Mucosa of gallbladder (tissue), 1 donor: ENCODE measurements at places on chromosomes 3 and 15. TPM values are rescaled to one million over a fixed set of nuclear protein-coding genes. Genes with fewer than 3 reads are reported as not detected.

CSNK1G1 gene
- total RNA-seq, result 16.5 TPM

DNA sequence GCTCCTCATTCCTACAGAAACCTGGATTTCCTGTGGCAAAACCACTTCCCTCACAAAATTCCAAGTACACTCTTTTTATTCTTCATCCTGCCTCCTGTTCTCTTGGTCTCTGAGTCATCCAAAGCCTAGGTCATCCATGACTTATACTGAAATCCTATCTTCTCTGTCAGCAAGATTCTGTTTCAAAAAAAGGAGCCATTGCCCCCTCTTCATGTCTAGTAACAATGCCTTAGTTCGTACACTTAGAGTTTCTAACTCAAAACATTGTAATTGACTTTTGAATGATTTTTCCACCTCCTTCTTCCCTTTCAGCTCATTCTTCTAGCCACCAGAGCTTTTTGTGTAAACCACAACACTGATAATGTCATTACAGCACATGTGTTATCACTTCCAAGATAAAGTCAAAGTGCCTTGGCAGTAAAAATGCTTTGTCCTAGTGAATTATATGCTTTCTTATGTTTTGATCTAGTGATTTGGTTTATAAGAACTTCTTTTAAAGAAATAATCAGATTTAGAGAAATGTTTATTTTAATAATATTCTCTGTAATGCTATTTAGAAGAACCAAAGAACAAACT lies 256.5 kb upstream of the NECTIN3 start:
- no peak for DNase-seq

DNA sequence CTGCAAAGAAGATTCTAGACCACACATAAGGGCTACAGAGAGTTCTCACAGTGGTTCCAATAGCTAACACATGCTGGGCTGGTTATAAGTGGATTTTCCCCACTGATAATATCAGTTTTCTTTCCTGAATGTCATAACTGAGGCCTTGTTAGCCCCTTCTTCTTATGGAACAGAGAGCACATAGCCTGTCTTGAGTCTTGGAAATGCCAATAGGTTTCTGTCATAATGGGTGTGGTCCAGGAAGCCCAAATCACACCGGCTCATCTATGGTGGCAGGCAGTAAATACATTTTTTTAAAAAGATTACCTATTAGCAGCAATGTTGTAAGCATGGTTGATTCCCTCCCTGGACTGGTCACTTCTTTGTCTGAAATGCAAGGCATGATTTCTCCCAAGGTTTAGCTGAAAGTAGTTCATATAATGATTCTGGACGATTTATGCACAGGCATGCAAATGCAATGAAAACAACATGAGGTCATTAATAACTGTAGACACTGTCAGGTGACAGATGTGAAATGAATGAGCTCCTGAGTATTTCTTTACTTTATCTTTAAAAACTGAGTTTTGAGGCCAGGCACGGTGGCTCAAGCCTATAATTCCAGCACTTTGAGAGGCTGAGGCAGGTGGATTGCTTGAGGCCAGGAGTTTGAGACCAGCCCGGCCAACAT lies 67.2 kb upstream of the ATP2C1 start:
- DNase-seq, result no peak

TNNC1 gene
- 0.81 TPM for total RNA-seq

GRCh38 chr3:47803480-47804025 lies 615 bp downstream of the DHX30 start:
- no peak for DNase-seq

CCNB2 gene
- 2.2 TPM for total RNA-seq

DNA sequence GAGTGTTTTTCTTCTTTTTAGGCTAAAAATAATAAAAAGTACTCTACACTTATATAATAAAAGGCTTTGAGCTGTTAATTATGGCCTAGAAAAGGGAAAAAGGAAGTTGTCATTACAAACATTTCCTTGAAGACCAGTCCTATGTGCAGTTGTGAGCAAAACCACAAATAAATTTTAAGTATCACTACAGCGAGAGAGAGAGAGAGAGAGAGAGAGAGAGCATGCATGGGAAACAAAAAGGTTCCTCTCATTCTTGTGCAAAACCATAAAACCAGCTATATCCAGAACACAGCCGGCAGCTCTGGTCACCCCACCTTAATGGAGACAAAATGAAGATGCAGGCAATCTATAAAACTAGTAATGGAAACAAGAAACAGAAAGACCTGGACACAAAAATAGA lies 33.6 kb downstream of the HEG1 start:
- no peak for DNase-seq

DNA sequence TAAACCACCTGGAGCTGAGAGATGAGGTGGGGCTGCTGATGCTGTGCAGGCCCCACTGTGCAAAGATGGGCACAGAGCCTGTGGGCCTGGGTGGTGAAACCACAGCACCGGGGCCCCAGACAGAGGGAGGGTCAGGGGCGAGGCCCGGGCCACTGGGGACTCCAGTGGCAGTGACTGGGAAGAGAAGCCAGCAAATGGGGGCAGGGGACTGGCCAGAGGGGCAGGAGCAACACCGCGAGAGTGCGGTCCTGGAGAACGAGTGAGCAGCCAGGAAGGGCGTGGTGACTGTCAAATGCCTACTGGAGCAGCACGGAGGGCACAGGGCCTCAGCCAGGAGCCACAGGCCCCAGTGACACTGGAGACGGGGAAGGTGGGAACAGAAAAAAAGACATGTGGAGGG lies 39.8 kb downstream of the HCN4 start:
- no peak for DNase-seq

DNA sequence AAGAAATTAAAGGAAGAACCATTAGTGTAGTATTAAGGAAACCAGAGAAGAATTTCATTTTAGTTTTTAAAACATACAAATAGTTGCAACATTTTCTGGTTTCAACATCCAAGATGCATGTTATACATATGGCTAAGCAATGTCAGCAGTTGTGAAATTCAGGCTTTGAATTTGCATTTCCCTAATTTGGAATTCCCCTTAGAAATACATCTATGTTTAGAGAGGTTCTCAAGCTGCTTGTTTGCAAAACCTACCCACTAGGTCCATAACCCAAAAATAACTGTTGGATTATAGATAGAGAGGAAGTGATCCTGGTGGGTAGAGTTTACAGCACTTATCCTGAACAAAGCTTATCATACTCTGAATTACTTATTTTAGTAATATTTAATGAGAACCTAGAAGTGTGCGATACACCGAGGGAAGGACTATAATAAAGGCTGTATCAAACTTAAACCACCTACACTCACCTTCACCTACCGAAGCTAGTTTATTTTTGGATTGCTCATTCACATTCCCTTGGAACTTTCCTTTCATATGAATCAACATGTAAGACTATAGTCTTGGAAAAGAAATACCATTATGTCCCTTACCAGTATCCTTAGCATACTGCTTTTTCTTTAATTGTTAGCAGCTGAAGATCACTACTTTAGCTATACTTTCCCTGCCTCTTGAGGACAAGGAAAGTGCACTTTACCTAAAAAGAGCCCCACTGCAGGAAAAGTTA lies 60.6 kb downstream of the CHAC1 start:
- no peak for DNase-seq

CHRD gene
- total RNA-seq, result 6.5 TPM

- peak; percentile 90 for DNase-seq
Observed at GRCh38 chr3:50316657-50317242, 5.8 kb downstream of the HYAL2 start.

NEK11 gene
- 10.9 TPM for total RNA-seq

- peak; percentile 28 for DNase-seq
Observed at GRCh38 chr3:187742351-187743171, 2.7 kb downstream of the BCL6 start.
